ENCODE measurements at places on chromosomes 3 and 15. TPM values are rescaled to one million over a fixed set of nuclear protein-coding genes. Genes with fewer than 3 reads are reported as not detected.
A peak's percentile ranks its signal among the peaks of the same experiment; 100 is the strongest.

The PPP4R2 gene
- 43.8 TPM for total RNA-seq

The MCCC1 gene
- 21.5 TPM for total RNA-seq

The SLC22A13 gene
- under 0.01 TPM for total RNA-seq

The GHSR gene
- not detected for total RNA-seq

DNA sequence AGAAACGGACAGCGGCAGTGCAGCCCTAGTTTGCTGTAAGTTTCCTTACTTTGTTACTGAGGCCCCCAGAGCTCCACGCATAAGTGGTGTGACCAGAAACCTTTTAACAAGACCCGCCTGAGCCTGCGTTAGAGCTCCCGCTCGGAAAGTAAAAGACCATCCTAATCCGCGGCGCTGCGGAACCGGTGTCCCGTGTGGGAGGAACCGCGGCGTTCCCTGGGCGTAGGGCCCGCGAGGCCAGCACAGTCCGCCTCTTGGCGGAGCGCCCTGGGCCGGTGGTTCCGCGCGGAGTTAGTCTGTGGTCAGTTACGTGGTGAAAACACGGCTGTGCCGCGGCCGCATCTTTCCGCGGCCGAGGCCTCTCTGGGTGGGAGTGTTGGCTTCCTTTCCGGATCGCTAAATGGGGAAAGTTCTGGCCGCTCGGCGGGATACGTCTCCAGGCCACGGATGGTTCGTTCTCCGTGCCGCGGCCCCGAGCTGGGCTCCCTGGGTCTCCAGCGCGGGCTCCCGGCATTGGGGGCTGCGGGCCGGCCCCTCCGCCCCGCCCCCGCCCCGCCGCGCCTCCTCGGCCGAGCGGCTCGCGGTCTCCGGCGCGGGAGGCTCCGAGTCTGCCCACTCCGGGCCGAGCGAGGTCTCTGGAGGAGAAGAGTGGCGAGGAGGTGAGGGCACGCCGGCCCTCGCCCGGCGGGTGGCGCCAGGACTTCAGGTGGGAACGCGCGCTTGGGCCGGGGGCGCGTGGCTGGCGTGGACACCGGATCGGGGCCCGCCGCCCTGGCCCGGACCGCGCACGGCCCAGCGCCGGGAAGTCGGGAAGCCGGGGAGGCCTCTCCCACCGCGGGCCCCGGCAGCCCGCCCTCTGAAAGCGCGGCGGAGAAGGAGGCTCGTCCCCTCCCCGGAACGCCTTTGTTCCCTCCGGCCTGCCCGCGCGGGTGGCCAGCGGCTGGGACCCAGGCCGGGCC is 754 bp downstream of the B3GNT5 start:
- DNase-seq = peak; percentile 72

GRCh38 chr15:58590236-58590635 is 158.4 kb downstream of the LIPC start:
- DNase-seq = no peak

DNA sequence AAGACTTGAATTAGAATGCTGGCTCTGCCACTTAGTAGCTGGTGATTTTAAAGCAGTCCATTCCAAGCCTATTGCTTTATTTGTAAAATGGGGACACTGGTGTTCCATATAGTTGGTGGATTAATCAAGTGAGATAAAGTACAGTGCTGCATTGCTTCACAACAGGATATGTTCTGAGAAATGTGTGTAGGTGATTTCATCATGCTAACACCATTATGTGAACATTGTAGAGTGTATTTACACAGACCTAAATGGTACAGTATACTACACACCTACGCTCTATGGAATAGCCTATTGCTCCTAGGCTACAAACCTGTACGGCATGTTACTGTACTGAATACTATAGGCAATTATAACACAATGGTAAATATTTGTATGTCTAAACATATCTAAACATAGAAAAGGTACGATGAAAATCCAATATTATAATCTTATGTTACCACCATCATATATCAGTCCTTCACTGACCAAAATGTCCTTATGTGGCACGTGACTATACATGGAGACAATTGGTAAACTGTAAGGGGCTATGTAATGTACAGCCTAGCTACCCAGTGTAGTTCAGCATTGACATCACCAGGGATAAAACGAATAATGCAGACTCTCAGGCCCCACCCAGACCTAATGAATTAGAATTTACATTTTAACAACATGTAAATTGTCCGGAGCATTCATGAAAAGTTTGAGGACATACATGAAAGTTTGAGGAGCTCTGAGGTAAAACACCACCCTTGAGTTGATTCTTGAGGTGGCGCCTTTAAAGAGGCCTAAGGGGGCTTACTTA is 121.4 kb upstream of the BFSP2 start:
- no peak for DNase-seq

DNA sequence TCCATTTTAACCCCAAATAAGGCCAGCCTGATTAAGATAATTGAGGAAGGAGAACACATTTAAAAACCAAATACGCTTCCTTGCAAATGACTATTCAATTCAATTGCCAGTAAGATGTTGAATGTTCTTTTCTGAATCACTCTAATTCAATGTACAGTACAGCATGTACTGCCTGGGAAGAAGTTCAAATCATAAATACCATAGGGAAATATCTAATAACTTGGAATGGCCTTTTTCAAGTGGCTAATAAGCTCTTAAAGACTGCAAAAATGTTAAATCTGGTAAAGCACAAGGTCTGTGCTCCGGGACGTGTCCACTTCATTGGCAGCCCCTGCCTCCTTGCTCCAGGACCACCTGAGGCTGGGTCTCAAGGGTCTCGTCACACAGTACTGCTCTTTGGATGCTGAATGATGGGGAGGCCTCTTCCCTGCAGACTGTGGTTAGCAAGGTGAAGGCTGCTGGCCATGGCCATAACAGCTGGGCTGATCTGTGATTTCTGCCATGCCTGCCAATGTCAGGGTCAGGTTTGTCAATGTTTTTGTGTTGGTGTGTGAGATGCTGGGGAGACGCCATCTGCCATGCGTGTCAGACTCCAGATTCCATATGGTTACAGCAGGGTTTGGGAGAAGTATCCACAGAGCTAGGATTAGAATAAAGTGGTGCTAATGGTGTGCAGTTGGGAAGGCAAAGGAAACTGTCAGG is 300.5 kb downstream of the ADAMTS17 start:
- no peak for DNase-seq

GRCh38 chr15:87753539-87753938 is 503.0 kb downstream of the NTRK3 start:
- DNase-seq = no peak

GRCh38 chr15:81108427-81108826 is 25.6 kb upstream of the CFAP161 start:
- peak; percentile 52 for DNase-seq

DNA sequence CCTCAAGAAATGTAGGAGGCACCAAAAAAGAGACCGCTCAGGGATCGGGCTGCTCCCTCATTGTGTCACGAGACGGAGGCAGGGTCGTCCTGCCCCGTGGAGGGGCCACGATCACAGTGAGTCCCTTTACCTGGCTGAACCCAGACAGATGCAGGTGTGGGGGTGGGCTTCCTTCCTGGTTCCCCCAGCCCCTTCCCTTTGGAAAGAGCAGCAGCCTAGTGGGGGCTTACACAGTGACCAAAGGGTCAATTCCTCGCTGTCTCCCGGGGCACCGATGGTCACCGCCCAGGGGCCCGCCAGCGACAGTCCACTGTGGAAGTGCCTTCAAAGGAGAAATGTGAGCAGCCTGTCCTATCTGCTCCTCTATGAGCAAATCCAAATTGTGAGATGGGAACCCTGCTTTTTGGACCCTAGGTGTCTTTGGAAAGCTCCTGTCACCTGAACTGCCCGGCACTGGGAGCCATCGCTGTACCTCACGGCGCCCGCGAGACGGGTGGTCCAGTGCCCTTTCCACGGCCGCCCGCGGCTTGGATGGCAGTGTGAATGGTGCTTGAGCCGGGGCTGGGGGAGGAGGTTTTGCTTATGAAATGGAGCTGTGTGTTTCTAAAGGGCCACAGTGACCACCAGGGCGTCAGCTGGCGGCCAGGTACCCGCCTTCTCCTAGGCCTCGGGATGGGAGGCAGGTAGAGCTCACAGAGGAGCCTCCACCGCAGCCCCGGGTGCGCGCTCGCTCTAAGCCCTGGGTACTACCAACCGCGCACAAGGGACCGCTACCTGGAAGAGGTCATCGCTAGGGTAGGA is 155.7 kb downstream of the KLF13 start:
- DNase-seq = no peak

DNA sequence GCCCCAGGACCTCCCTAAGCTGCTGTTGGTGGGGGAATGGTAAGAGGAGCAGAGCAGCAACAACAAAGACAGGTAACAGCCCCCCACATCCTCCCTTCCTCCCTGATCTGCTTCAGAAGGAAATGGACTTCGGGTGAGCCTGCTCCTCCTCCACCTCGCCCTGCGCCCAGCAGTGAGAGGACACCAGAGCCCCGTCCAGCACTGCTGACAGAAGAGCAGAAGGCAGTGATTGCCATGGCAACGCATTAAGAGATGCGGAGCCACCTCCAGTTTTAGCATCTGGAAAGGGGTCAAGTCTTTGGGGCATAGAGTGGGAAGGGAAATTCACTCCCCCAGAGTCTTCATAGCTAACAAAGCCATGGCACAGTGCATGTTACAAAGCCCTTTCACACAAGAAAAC is 77.6 kb upstream of the HRH1 start:
- no peak for DNase-seq

Measured in dermis microvascular lymphatic vessel endothelial cell (primary cell).